ENCODE measurements at places on chromosomes 11 and 22.

DNA sequence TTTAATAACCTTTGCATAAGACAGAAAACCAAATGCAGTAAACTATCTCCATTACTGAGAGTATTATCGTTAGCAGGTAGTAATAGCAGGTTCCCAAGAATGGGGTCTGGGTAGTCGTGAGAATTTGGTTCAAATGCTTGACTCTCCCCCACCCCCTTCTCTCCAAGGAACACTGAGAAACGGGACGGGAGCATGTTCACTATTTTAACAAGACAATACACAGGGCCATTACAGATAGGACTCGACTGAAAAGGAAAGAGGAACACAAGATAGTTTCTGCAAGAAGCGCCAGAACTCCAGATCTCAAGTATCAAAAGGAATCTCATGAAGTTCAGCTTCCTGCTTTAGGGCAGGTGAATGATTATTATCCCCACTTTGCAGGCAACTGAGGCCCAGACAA lies 27.0 kb downstream of the KMT5B start:
- DNase-seq, result no peak

- no peak for DNase-seq
Observed at GRCh38 chr11:128686021-128686741, 7.7 kb upstream of the FLI1 start.

DNA sequence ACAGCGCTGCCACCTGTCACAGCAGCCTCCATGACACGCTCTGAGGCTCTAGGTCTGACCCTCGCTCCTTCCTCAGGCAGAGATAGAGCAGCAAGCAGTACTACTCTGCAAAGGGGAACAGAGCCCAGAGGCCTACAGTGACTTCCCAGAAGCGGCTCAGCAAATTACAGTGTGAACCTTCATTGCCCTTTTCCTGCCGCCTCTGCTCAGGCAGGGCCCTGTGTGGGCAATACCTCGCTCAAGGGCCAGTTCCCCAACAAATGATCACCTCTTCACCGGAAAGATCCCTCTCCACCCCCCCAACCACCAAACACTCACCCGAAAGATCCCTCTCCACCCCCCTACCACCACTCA lies 12.3 kb downstream of the KIAA0930 start:
- DNase-seq, result no peak

- no peak for DNase-seq
Observed at GRCh38 chr11:65870706-65871681, 1.6 kb downstream of the EFEMP2 start.

DNA sequence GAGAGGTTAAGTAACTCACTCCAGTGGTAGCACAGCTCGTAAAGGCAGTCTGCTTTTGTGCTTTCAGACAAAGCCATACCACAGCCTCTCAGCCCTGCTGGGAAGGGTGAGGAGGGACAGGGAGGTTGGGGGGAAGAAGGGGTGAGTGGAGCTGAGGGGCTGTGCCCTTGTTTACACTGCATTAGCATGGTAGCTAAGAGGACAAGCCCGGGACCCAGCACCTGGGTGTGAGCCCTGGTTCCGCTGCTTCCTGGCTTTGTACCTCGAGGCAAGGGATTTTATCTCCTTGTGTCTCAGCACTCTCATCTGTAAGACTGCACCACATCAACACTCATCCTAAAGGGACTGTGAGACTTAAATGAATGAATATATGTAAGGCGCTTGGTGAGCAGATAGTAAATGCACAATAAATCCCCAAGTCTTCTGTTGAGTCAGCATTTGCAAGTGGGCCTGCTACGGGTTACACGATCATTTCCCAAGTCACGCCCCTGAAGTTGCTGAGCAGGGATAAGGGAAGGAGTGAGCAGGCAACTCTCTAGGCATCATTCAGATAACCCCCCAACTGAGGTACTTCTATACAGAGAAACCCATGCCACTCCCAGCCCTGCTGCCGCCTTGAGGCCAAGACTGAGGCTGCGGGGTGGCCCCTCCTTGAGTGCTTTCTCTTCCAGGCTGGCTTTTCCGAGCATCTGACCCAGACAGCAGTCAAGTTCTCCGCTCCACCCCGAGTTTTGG lies 7.5 kb downstream of the RASD2 start:
- no peak for DNase-seq

- no peak for DNase-seq
Observed at GRCh38 chr11:1195682-1196515, 27.0 kb upstream of the MUC5B start.

DNA sequence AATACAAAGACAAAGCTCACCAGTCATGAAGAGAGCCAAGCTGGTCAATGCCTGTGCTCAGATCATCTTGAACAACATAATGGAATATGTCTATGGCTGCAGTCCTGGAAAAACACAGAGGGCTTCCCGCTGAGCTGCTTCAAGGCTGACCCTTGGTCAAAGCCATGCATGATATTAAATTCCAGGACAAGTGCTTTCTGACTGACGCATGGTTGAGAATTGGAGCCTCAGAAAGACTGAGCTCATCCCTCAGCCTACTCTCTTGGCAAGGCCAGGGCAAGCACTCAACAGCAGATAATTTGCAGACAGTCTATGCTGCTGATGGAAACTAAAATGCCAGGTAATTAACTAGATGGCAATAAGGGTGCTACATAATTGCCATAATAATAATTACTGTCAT lies 89.2 kb downstream of the GALNT18 start:
- peak; percentile 36 for DNase-seq

GRCh38 chr22:38713921-38714320 lies 8.2 kb downstream of the GTPBP1 start:
- no peak for DNase-seq

GRCh38 chr22:49971232-49972162 lies 10.9 kb downstream of the PIM3 start:
- no peak for DNase-seq

DNA sequence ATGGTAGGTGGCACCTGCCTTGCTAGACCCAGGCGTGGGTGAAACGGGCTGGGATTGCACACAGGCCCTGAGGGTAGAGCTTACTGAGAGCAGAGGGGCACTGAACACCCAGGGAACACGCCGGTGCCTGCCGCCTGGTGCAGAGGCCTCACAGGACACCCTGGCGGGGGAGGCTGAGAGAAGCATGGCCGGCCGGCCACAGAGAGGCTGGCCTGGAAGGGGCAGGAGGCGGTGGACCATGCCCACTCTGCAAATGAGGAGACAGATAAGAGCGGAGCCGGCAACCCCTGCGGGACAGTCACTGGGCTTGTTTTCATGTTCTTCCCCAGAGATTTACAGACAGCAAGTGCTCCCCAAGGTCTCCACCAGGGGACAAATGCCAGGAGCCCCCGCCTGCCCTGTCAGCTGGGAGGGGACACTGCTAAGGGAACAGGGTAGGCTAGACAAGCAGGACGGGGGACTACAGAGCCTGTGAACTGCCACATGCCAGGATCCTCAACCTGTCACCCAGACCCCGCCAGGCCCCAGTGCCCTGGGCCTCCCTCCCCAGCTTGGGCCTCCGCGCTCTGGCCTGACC lies 38.5 kb upstream of the TCF20 start:
- DNase-seq, result no peak

DNA sequence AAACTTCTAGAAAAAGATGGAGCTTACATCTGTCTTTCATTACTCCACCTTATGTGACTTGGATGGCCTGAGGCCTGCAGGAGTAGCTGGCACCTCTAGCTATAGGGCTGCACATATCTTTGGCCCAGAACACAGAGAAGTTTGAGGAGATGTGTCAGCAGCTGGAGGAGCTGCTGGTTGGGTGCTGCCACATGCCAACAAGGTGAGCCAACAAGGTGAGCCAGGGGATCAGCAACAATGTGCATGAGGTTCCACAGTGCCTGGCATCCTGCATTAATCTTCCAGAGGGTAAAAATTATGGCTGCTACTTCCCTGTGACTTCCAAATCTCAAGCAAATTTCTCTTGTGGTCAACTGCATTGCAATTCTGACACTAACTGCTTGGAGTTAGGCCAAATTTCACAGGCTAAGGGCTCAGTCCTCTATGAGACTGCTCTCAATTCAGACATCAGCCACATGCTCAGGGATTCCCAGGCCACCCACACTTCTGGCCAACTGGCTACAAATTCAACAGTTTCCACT lies 16.0 kb downstream of the RBM7 start:
- DNase-seq, result no peak

GRCh38 chr11:121741351-121741760 lies 288.6 kb upstream of the SORL1-AS1 start:
- DNase-seq, result no peak

DNA sequence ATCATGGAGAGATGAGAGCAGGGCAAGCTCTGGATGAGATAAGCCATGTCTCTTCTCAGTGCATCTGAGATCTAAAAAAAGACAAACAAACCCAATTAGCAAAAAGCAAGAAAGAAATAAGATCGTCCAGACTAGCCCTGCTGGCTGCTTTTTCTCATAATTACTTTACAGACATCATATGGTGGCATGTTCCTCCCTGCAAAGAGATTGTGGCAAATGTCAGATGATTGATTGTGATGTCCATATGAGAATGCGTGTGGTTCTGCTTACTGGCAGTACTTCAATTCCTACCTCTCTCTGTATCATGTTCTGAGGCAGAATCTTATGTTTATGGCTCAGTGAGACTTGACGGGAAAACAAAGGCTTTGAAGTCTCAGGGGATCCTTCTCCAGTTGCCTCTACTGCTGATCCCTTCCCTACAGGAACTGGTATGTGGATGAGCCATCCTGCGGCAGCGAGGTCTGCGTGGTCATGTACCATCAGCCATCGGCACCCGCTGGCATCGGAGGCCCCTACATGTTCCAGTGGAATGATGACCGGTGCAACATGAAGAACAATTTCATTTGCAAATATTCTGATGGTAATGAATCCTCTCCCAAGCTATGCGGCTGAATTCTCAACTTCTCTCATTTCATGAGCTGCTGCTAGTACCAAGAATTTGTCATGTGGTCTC lies 8.8 kb downstream of the LAYN start:
- no peak for DNase-seq

DNA sequence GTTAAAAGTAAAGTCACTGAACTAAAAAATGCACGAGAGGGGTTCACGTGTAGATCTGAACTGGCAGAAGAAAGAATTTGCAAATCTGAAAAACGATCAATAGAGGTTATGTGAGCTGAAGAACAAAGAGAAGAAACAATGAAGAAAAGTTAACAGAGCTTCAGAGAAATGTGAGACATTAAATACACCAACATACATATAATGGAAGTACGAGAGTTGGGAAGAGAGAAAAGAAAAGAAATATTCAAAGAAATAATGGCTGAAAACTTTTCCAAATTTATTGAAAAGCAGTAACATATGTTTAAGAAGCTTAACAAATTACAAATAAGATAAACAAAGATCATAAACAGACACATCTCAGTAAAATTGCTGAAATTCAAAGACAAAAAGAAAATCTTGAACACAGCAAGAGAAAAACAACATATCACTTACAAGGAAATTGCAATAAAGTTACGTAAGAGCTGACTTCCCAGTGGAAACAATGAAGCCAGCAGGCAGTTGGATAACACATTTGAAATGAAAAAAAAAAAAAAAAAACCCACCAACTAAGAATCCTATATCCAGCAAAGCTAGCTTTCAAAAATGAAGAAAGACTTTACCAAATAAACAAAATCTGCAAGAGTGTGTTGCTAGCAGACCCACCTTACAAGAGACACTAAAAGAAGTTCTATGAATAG lies 56.8 kb downstream of the EMSY start:
- no peak for DNase-seq

GRCh38 chr22:49565516-49565855 lies 262.2 kb downstream of the BRD1 start:
- no peak for DNase-seq

- DNase-seq, result no peak
Observed at GRCh38 chr11:122207921-122208764, 92.1 kb upstream of the BLID start.

GRCh38 chr11:57461841-57462489 lies 1.6 kb downstream of the RTN4RL2 start:
- no peak for DNase-seq

DNA sequence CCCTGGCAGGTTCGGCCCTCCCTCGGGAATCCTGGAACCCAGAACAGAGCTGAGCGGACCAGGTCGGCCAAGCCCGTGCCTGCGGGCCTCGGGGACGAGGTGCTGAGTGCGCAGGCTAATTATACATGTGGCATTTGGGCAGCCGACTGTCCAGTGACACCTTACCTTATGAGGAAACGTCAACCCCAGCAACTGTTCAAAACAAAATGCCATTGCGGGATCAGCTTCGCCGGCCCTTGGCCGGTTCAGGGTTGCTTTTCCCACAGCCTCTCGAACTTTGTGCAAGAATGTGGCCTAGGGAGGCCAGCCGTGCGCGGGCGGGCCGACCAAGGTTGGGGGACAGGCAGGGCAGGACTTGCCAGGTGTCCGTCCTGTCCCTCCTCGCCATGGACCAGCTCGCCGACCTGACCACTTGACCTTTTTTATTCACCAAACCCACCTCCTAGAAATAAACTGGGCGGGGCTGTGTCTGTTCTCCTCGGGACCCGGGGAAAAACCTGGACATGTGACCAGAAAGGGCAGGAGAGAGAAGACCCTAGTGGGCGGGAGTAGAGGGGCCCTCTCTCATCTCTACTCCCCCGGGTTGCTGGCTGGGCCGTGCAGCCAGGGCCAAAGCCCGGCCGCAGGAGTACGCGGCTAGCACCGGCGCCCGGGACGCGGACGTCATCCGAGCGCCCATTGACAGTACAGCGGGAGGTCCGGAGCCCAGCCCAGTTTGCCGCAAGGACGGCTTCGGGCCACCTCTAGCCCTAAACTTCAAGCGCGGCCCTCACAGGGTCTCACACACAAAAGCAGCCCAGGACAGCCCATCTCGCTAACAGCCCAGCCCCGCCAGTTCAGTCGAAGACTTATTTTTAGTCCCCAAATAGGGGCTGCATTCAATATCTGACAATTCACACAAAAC lies 134.3 kb upstream of the C11orf58 start:
- no peak for DNase-seq

- no peak for DNase-seq
Observed at GRCh38 chr11:128660947-128661346, 32.9 kb upstream of the FLI1 start.

DNA sequence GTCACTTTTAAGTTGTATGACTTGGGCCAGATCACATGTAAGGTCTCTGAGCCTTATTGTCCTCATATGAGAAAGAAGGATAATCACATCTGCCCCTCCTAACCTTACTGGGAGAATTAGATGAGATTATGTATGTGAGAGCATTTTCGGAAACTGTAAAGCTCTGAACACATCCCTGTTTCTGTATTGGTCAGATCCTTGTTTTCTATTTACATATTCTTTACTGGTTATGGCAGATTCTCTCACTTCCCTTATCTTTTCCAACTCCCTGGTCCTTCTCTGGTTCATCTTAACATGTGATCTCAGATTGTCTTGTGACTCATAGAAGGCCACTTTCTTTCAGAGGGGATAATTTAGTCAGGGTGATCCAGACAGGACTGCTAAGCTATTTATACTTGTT lies 41.8 kb downstream of the CCDC81 start:
- DNase-seq, result no peak

GRCh38 chr22:49286181-49286760 lies 541.4 kb downstream of the BRD1 start:
- DNase-seq, result no peak

- no peak for DNase-seq
Observed at GRCh38 chr22:40022536-40023240, 27.9 kb downstream of the FAM83F start.
